ENCODE measurements at places on chromosomes 2 and 18. TPM values are rescaled to one million over a fixed set of nuclear protein-coding genes. Genes with fewer than 3 reads are reported as not detected.

DNA sequence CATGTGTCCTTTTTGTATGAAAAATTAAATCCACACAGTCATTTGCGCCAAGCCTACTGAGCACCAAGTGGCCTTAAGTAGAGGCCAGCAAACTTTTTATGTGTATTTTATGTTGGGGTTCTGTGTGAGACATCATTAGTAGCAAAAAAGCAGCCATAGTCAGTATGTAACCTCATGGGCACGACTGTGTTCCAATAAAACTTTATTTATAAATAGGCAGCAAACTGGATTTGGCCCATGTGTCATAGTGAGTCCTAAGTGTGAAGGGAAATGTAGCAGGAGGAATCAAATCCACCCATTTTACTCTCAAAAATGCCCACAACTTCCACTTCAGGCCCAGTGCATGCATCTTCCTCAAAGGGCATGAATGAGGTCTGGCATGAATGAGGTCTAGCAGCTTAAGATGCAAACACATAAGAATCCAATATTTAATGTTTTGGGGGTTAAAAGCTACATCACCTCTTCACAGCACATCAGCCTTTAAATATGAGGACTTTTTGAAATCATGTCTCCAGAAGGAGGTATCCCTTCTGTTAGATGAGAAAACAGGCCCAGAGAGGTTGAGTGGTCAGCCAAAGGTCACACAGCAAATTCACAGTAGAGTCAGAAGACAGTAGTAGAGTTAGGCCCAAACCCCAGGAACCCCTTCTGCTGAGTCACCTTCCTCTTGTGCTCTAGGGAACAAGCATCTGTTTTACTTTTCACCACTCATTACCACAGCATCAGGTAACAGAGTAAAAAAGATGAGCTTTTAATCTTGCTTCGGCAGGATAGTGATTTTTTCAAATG is 45.6 kb downstream of the MREG start:
- DNase-seq, result no peak

CFAP65 gene
- polyA plus RNA-seq, result 0.40 TPM

PTH2R gene
- polyA plus RNA-seq, result 40.2 TPM

NEUROD1 gene
- not detected for polyA plus RNA-seq

SCRN3 gene
- polyA plus RNA-seq, result 36.1 TPM

ROCK2 gene
- polyA plus RNA-seq, result 42.1 TPM

- DNase-seq, result no peak
Measured at GRCh38 chr2:26000561-26001082, 18.3 kb upstream of the KIF3C start.

GRCh38 chr2:68931799-68932198 is 20.9 kb downstream of the GKN2 start:
- no peak for DNase-seq
